ENCODE measurements at places on chromosomes 2 and 18.

GRCh38 chr18:42850174-42851083, 265.1 kb downstream of the RIT2 start:
- no peak for DNase-seq

GRCh38 chr18:48841381-48842258, 109.1 kb downstream of the SMAD7 start:
- DNase-seq: no peak

GRCh38 chr18:59268721-59269562, 4.3 kb downstream of the RAX start:
- DNase-seq: no peak

DNA sequence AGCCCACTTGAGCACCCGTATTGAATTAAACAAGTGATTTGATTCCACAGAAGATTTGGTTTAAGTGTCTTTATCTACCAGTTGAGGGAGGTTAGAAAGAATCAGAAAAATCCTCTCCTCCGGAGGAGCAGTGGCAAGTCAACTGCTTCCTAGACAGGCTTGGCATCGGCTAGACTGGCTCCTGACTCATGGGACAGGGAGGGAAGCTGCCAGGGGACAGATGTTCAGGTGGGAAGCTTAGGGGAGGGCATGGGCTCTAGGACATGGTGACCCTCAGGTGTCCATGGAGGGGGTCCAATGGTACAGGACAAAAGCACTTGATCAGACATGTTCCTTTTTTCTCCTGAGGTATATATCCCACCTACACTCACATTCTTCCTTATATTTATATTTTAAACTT, 119.3 kb upstream of the IL1R2 start:
- DNase-seq: no peak

DNA sequence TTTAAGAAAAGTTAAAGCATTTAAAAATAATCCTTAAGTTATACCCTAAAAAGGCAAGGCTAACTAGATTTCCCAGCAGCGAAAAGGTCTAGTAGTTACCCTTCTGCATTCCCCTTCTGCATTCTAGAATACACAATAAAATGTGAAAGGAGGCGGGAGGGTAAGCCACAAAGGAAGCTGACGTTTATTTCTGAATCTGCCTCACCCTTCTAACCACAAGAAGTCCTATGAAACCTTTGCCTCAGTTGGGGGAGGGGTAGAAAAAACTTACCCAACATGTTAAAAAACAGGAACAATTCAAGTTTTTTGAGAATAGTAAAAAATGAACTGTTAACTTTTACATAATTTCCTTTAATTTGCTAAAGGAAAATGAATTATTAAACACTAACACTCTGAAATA, 11.3 kb downstream of the STK17B start:
- DNase-seq: peak; percentile 91

GRCh38 chr18:66769375-66769774, 165.5 kb upstream of the CDH19 start:
- DNase-seq: no peak

DNA sequence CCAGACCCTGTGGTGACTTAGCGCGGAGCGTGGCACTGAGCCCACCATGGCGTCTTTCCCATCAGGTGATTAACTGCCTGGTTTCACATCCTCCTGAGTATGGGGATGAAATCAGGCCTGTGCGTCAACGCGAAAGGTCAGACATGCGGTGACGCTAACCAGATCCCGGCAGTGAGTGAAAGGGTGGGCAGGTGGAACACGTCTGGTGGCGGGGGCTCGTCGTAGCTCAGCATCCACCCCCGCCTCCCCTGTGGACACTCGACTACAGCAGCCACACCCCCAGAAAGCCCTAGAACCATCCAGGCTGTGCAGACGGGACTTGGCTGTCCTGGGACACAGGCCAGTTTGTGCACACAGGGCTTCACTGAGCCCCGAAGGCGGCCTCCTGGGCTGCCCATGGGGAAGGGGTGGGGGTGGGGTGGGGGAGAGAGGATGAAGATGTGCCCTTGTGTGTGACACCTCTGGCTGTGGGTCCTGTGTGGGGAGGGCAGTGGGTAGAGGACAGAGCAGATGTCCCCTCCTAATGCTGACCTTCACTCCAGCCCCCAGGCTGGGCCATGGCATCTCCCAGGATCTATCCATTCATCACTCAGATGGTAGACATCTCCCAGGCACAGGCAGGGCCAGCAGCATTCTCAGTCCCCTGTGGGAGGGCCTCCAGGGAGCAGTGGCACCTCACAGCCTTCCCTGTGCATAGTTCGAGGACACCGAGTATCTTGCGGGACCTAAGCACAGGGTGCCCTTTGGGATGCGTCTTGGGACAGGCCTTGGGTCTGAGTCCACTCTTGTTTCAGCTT, 27.5 kb downstream of the RAMP1 start:
- DNase-seq: no peak

- no peak for DNase-seq
Measured at GRCh38 chr2:6986912-6987361, 69.7 kb downstream of the RNF144A start.

DNA sequence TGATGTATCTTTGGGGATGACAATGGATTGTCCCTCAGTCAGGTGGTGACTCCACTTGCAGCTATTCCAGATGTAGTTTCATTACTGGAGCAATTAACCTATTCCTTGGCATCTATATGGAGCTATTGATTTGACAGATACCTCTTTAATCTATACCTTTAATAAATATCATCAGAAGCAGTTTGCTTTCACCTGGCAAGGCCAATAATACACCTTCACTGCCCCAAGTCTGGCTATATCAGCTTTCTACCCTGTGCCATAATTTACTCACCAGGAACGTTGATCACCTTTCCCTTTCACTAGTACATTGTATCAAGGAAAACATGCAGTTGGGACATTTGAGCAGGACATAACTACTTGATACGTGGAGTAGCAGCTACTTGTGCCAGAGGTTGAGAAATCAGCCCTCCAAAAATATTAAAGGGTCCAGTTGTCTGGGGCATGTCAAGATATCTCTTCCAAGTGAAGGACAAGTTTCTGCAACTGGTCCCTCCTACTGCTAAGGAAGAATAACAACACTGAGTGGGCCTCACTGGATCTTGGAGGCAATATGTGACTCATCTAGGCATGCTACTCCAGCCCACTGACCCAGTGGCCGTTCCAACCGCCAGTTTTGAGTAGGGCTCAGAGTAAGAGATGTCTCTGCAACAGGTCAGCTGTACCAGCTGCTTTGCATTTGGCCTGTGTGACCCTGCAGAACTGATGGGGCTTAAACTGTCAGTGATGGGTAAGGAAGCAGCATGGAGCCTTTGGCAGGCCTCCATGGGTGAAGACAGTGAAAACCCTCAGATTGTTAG, 67.0 kb downstream of the PSMG2 start:
- no peak for DNase-seq

DNA sequence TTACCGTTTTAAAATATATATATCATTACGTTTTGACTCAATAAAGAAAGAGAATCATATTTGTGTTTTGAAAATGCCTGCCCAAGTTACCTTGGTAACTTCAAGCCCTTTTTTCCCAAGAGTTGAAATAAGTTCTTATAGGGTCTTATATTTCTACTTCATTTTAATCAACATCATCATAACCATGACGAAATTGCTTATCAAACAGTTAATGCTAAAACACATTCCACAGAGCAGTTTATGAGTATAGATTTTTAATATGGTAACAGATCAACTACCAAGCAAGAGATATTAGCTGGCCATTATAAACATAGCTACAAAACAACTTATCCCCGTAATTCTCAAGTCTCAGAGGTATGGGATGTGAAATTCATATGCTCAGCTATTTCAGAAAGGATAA, 197.9 kb upstream of the LRRTM4 start:
- no peak for DNase-seq

DNA sequence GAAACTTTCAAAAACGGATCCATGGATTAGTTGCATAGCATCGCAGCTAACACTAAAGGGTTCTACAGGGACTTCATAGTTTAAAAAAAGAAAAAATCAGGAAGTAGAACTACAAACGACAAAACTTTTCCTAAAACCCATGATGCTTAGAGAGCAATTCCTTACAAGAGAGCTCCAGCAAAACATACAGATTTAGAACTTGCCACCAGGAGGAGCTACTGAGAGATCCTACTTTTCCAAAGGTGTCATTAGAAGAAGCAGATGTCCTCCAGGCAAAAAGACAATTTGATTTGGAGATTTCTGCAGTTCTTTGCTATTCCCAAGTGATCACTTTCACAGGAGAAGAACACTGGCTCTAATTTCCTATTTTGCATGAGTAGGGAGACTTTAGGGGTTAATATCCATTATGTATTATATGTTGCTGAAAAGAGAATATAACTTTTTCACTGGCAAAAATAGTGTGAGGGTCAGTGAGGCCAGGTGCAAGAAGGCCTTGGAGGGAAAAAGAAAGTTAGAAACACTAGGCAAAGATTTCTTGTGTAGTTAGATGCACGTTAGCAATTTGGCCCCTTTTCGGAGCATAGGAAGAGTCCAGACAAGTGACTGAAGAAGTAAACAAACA, 436.2 kb downstream of the SUCLG1 start:
- DNase-seq: peak; percentile 44

Measured in OCI-LY7 (cell line).